Subcutaneous adipose tissue (tissue), 4 donors: ENCODE measurements at places on chromosomes 1 and 21. TPM values are rescaled to one million over a fixed set of nuclear protein-coding genes. Genes with fewer than 3 reads are reported as not detected.

ESRRG gene
- total RNA-seq = 0.17 TPM

COX20 gene
- total RNA-seq = 34.7 TPM

GBP6 gene
- total RNA-seq = not detected

UHMK1 gene
- total RNA-seq = 86.7 TPM

SHISAL2A gene
- total RNA-seq = not detected

ADAMTS1 gene
- 112 TPM for total RNA-seq

OR2T29 gene
- total RNA-seq = not detected

MTOR gene
- 38.3 TPM for total RNA-seq

CHIT1 gene
- 10.1 TPM for total RNA-seq

RNF186 gene
- total RNA-seq = not detected

LEFTY1 gene
- total RNA-seq = not detected

ALPL gene
- total RNA-seq = 9.1 TPM

SPRR2B gene
- not detected for total RNA-seq

GSTM1 gene
- total RNA-seq = not detected

B3GALT2 gene
- total RNA-seq = 0.65 TPM

GIPC2 gene
- 9.4 TPM for total RNA-seq
